AG04450 (cell line): ENCODE measurements at places on chromosomes 5 and 9.

DNA sequence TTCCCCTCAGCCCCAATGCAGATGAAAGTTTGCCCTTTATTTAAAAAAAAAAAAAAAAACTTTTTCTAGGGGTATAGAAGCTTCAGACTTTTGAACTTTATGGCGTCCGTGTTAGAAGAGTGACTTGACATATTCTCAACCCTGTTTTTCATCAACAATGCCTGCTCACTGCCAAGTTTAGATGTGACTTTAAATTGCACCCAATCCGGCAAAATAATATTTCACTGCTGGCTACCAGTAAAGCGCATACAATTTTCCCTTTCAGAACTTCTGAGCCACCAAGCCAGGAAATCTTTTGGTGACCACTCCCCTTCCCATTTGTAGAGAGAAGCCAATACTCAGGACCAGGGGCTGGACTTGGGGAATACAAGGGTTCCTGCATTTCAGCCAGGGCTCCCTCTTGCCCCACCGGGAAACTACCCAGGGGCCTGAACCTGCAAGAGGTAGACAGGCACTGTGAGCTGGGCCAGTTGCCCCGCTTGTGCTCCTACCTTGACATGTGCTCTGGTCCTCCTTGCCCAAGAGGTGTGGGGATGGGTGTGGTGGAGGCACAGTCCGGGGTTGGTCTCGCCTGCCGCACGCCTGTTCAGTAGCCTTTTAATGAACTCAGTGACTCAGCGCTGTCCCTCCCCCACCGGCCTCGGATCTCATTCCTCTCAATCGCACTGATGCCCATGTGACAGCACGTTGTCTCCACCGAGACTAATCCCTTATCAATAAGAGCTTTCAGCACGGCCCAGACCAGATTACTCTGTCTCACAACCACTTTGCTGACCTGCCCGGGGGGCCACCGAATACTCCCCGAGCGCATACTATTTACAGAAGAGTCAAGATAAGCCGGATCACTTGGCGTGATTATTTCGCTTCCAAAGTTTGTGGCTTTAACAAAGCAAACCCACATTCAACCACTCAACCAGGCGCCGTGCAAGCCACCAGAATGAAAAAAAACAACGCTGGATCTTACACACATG is 226.4 kb downstream of the DCP2 start:
- DNase-seq: no peak

GRCh38 chr5:84197538-84197937 is 187.1 kb downstream of the EDIL3 start:
- no peak for DNase-seq

DNA sequence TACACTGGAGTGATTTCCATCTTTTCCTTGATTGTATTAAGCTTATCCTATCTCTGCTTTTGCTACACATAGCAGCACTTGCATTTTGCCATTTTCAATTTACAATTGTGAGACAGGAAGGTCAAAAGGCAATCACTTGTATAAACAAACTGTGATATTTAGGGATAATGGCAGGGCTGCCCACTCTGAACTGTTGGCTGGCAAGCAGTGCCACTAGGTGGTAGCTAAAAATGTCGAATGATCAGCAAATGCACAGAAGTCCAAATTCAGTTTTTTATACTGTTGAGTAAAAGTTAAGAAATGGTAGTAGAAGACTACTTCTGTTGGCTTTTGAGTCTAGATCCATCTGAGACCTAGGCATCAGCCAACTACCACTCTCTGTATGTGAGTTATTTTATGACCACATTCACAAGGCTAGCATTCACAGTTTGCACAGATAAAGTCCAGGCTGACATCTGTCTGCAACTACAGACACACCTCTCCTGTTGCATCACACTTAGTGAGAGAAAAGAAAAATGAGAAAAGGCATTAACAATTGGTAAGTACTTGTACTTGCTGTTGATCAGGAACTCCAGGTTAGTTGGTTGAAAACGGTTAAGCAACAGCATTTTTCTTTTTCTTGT is 108.8 kb upstream of the ASTN2 start:
- no peak for DNase-seq

GRCh38 chr5:87705876-87706275 is 293.1 kb upstream of the CCNH start:
- DNase-seq: no peak

DNA sequence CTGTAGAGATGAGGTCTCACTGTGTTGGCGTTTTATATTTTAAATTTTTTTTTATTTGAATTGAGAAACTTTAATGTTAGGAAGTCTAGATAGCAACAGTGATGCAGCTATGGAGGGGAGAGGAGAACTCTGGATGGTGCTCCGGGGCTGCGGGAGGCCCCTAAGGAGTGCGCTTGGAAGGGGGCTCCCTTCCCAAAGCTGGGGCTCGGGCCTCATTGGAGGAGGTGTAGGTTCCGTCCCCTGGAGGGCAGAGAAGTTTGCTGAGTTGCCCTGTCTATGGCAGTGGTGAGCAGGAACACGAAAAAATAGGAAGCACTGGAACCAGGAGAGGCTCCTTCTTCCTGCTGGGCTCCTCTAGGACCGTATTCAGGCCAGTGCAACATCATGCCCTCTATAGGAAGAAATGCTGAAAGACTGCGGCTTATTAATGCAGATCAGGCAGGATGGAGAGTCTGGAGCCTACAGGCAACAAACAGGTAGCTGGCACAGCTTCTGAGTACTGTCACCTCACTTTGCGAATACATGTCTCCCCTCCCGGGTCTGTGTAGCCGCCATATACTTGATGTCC is 16.1 kb downstream of the AHRR start:
- DNase-seq: no peak

GRCh38 chr9:123929177-123929869 is 603 bp downstream of the DENND1A start:
- DNase-seq: no peak

- DNase-seq: no peak
Measured at GRCh38 chr9:133569891-133570690, 35.6 kb downstream of the ADAMTSL2 start.

GRCh38 chr5:109407913-109408312 is 1.9 kb downstream of the PJA2 start:
- DNase-seq: no peak

DNA sequence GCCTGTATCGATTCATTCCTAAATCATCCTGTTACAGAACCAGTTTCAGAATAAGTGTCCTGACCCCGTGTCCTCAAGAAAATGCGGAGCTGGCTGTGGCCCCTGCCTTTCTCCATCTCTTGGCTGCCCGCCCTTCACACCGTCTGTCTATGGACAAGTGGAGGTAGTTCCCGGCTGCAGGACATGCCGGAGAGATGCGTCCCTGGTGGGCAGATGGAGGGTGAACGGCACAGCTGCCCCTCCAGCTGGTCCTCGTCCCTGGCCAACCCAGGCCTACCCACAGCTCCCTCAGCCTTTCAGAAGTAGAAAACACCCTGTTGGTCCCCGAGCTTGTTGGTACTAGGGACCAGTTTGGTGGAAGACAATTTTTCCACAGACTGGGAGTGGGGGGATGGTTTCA is 14.8 kb upstream of the EXOC3 start:
- DNase-seq: no peak

GRCh38 chr5:133652951-133653759 is 40.8 kb upstream of the FSTL4 start:
- DNase-seq: no peak

DNA sequence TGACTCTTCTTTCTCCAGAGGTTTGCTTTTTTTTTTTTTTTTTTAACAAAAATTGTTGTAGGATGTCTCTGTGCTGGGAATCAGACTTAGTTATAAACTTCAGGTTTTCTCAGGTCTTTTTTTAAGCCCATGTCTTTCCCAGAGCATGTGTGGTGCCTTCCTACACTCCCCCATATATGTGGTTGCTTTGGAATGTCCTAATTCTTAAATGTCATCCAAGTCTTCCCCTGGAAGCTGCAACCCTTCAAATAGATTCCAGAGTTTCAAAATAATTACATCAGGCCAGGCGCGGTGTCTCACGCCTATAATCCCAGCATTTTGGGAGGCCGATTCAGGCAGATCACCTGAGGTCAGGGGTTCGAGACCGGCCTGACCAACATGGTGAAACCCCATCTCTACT is 73.2 kb upstream of the FAM120A start:
- no peak for DNase-seq
